Midbrain (tissue), 1 donor: ENCODE measurements at places on chromosomes 4 and X.
A peak's percentile ranks its signal among the peaks of the same experiment; 100 is the strongest.

DNA sequence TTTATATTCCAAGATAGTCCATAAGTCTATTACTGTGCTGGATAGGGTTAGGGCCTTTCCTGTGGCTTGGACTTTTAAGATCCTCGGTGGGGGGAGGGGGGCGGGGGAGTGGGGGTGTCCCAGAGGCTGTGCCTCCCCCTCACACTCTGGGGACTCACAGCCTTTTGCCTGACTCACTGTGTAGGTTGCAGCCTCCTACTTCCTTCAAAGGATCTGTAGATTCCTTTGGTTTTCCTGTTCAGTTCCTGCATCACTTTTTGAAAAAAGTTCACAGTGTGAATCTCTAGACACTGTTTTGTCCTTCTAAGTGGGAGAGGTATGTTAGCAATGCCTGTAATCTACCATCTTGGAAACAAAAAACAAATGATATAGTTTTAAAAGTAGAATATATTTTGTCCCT, 999.9 kb downstream of the GLUD2 start:
- no peak for DNase-seq

DNA sequence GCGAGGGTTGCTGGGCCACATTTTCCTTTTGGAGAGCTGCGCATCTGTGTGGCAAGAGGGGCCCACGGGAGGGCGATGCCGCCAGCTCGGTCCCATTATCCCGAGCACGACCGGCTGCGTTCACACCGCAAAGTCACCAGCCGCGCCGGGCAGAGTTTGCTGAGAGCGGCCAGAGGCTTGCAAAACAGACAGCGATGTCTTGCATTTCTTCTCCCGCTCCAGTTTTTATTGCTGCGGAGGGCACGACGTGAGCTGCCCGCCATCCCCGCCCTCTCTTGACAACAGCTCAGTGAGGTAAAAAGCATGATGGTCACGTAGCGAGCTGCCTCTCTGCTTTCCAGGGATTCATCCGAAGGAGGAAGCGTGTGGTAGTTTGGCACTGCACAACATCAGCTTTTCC, 102.1 kb upstream of the TENM3 start:
- no peak for DNase-seq

DNA sequence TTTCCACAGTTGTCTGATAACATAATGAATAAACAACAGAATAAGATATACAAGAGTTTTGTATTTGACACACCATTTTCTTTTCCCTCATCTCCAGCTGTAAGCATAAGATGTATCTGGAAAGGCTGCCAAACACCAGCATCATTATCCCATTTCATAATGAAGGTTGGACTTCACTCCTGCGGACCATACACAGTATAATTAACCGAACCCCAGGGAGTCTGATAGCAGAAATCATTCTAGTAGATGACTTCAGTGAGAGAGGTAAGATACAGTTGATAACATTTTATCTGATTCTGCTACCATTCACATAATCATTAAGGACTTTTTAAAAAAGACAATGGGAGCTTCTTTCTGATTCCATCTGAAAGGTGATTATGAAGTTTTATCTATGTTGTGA, 535.2 kb downstream of the GALNTL6 start:
- DNase-seq: no peak

DNA sequence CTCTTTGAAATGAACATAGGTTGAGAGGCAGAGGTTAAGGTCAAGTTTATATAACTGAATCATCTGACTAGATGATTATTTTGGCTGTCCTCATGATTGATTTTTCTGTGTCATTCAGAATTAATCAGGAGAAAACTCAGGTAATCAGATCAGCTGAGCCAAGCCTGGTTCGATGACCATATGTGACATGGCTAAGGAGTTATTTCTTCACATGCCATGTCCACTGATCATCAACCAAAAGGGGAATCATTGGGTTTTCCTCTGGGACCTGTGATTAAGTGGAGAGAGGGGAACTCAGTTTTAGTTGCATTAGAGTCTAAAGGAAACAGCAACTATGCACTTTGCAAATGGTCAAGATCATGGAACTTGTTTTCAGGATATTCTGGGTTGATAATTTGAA, 20.3 kb upstream of the PACRGL start:
- no peak for DNase-seq

GRCh38 chrX:154829926-154830442, 4.5 kb downstream of the SMIM9 start:
- DNase-seq: no peak

DNA sequence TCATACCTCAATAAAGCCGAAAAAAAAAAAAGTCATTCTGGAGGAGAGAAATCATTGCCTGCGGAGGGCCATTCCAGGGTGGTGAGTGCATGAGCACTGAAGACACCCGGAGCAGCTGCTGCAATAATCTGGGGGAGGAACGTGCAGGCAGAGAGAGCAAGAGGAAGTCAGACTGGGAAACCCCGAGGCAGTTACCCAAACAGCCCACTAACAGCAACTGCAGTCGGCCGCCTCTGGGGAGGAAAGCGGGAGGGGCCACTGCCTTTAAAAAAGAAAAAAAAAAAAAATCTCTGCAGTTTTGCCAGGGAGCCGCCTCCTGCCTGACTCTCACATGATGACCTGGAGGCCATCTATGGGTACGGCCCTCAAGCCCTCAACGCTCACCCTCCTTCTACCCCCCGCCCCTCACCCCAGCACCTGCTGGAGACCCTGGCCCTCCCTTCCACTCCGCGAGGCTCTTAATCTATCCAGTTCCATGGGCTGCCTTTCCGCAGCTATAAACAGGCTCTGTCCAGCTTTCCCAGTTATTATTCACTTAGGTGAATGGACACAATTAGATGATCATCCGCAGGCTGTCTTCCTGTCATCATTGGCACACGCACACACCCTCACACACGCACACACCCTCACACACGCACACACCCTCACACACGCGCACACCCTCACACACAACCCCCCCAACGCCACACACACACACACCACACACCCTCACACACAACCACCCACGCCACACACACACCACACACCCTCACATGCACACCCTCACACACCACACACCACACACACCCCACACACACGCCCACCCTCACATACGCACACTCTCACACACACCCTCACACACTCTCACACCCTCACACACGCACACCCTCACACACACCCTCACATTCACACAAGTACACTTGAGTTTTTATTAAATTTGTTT, 3.4 kb upstream of the AVPR2 start:
- DNase-seq: no peak

DNA sequence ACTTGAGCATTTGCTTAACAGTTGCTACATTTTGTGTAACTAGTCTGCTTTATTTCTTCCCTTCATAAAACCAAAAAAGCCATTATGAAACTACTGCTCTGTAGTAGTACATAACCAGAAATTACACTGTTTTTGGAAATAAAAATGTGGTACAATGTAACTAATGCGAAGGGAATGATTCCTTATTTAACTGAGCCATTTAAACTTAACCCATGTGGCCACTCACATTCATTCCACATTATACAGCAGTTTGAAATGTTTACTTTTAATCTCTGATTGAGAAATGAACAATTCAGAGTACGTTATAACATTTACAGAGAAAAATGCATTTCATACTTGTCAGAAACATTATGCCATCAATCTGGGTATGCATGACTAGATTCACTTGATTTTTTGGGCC, 94.2 kb downstream of the NYX start:
- DNase-seq: no peak

- DNase-seq: no peak
Measured at GRCh38 chrX:26050099-26050498, 88.0 kb upstream of the MAGEB18 start.

GRCh38 chrX:1466971-1467561, 14.4 kb upstream of the ASMTL start:
- DNase-seq: no peak

GRCh38 chr4:13705521-13706041, 78.1 kb upstream of the BOD1L1 start:
- DNase-seq: peak; percentile 7

DNA sequence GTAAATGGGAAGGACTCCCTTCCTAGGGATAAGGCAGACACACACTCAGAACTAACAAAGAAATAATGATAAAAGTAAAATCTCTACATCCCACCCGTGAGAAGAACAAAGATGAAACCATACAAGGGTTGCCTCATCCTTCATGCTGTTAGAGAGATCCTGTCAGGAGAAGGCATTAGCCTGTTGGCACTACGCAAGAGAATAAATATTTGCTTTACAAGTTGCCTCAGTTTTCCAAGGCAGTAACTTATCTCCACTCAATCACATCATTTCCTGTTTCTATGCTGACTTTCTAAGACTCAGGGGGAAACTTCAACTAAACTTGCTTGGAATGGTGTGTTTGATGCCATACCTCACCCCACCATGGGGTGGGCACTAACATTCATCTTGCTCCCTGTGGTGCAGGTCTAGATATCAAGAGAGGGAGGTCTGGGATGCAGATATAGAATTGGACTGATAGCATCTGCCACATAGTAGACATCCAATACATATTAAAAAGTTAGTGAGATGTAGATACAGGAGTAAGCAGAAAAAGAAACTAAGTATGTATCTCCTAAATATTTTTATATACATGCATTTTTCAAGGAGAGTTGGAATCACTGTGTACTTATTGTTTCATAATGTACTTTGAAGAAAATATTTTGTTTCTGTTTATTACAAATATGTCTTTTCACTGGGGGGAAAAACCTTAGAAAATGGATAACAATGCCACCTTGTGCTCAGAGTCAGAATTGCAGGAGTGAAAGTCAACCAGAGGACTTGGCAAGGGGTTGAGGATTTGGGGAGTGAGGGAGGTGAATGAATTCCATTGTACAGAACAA, 57.2 kb upstream of the BEX4 start:
- peak; percentile 56 for DNase-seq

- DNase-seq: peak; percentile 34
Measured at GRCh38 chr4:89837993-89838390, 1.0 kb upstream of the SNCA start.

DNA sequence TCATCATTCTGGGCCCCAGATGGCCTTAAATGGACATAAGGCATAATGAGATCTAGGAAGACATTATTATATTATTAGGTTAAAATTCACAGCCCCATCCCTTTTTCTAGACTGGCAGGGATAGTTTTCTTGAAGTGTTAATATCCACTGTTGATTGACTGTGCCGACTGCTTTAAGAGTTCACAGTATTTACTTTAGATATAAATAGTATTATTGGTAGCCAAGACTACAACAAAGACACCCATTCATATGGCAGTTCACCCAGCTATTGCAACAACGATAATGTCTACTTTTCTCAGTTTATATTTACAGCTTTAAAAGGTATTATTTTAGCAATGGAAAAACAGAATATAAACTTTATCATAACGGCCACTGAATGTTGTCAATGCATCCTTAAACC, 922.2 kb upstream of the POU3F4 start:
- DNase-seq: no peak

GRCh38 chr4:71377561-71377960, 38.7 kb downstream of the SLC4A4 start:
- no peak for DNase-seq

DNA sequence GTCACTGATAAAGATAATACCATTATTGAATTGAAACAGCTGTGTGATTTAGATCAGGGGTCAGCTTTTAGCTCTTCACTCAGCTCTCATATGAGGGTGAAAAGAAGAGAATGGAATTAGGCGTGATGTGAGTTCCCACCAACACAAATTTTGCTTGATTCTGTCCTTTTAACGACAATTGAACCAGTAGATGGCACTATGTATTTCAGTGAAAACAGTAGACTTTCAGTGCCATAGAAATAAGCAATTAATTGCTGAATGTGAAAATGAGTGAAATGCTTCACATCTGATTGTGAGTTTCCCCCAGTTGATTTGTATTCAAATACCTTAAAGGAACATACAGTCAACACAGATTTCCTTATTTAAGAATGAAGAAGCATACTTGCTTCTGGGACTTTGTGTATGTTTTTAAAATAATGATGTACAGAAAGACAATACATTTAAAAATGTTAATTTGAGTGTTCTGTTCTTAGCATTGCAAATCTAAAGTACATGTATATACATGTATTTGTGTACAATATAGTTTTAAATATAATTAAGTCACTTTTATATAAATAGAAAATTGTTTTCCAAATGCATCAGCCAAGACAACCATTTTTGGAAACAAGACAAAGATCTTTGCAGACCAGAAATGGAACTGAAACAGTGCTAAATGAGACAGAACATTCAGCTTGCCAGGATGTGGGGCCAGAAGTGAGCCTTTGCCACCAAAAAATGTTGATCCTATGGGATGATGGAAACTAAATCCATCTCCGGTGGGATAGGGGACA, 178.8 kb downstream of the SNCA start:
- DNase-seq: peak; percentile 50

GRCh38 chrX:124395145-124395880, 49.0 kb downstream of the SH2D1A start:
- DNase-seq: no peak
